Omental fat pad (tissue), 4 donors: ENCODE measurements at places on chromosomes 4 and X. TPM values are rescaled to one million over a fixed set of nuclear protein-coding genes. Genes with fewer than 3 reads are reported as not detected.

DNA sequence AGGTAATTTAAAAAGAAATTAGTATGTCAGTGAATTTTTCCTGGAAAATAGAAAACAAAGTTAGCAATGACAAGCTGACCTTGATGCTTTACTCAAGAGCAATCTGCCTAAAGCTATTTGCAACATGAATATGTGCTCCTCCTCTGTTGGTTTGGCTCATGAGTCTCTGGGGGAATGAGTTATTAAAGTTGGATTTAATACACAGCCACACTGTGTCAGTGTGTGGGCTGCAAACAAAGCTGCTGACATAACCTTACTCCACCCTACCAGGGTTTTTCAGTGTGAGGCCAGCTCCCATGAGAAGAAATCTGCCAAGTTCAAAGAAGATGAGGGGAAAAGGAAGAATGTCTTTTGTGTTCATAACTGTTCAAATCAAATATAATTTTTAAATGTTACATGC lies 280.5 kb downstream of the TLL1 start:
- no peak for DNase-seq

- DNase-seq = no peak
These were observed 28.0 kb downstream of the MFSD8 start for GRCh38 chr4:127936974-127937373.

Gene AKAP14
- not detected for total RNA-seq

DNA sequence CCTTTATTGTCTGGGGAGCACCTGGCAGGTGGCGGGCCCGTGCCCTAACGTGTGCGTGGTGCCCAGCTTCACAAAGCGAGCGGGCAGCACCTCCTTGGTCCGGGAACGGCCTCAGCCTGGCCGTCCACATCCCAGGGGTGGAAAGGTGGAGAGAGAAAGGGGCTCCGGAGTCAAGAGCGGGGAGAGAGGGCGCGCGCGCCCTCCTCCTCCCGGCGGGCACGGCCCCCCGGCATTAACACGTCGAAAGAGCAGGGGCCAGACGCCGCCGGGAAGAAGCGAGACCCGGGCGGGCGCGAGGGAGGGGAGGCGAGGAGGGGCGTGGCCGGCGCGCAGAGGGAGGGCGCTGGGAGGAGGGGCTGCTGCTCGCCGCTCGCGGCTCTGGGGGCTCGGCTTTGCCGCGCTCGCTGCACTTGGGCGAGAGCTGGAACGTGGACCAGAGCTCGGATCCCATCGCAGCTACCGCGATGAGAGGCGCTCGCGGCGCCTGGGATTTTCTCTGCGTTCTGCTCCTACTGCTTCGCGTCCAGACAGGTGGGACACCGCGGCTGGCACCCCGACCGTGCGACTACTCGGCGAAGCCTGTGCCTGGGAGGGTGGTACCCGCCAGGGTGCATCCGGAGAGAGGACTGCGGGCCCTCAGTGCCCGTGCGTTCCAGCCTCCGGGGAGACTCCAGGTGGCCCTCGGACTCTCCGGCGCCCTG lies at the start of gene KIT:
KIT (plus strand) TSS at position 407 of the 701 bp plus-strand sequence; CDS start at position 465, 58 bp downstream.
- no peak for DNase-seq

Gene ANKRD50
- total RNA-seq = 15.6 TPM

DNA sequence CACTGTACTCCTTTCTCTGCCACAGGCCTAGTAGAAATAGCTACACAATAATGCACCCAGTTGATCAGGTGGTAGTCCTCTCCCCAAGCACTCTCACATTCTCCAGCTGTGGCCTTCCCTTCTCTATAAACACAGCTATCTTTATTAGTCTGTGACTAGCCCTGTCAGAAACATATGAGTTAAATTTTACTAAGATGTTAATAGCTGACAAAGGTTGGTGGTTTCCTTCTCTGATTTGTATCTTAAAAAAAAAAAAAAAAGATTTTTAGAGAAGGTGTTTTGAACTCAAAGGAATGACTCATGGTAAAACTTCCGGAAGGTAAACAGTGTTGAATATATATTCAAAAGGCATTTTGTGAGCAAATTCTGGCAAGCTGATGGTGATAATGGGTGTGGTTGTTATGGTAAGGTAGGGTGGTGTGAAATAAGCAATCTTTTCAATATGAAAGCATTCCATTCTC lies 327.4 kb downstream of the PPP3CA start:
- DNase-seq = no peak

DNA sequence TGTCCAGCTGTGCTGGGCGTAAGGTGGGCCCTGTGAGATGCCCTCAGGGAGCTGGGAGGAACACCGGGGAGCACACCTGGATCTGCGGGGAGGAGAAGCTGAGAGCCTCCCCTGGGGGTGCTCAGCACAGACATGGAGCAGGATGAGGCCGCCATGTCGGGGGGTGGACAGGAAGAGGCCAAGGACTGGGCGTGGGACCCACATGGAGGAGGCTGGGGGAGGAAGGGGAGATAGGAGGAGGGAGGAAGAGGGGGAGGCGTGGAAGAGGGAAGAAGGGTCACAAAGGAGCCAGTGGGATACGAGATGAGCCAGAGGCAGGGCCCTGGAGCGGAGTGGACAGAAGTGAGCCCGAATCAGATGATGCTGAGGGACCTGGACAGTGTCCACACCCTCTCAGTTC lies 66.3 kb downstream of the ZFYVE28 start:
- peak; percentile 14 for DNase-seq

DNA sequence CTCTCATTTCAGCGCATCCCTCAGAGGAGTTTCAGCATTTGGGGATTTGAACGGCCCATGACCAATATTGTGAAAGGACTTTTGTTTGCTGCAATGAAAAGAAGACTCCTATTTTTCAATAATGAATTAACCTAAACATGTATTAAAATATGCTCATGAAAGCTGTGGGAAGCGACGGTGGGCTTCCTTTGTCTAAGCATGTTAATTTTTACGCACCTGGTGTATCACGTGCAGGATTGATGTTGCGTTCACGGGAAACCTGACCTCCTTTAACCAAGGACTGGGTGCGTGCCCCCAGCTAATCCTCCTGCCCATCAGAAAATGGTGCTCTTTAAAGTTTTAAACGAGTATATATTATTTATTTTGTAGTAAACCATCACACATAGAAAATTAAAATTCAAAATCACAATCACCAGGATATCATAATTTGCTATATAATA lies 590 bp upstream of the CCDC110 start:
- DNase-seq = no peak

- DNase-seq = no peak
These were observed 195.7 kb upstream of the ANK2 start for GRCh38 chr4:112853662-112854256.

DNA sequence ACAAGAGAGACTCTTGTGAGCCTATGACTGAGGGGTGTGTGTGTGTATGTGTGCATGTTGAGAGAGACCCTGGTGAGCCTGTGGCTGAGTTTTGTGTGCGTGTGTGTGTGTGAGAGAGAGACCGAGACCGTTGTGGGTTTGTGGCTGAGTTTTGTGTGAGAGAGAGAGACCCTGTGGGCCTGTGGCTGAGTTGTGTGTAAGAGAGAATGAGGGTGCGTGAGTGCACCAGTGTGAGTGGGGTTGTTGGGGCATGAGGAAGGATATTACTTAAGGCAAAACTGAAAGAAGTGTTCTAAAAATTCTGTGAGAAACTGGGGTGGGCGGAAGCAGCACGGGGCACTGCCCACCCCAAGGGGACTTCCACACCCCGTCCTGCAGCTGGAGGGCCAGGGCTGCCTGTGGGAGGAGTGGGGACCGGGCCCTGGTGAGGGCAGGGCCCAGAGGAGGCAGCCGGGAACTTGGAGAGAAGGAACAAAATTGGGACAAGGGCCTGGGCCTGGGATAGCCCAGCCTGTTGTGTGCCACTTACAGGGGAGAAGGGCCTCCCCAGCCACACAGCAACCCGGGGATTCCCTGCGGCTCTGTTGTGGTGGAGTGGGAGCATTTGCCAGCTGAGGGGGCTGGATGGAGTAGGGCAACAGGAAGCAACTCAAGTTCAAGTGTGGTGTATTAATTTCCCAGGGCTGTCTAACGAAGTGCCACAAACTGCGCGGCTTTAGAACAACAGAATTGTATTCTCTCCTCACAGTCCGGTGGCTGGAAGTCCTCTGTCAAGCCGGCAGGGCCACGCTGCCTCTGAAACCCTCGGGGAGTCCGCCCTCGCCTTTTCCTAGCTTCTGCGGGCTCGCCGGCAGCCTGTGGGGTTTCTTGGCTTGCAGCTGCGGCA lies 22.1 kb downstream of the TMEM131L start:
- no peak for DNase-seq

- DNase-seq = no peak
These were observed 7.2 kb upstream of the FAM9C start for GRCh38 chrX:13051529-13052172.

Gene ANXA3
- total RNA-seq = 217 TPM

GRCh38 chr4:156128616-156129015 lies 174.9 kb upstream of the CTSO start:
- DNase-seq = no peak

Gene SHOX
- total RNA-seq = not detected

Gene PCDH10
- total RNA-seq = under 0.01 TPM

GRCh38 chr4:30763321-30763727 lies 43.2 kb downstream of the PCDH7 start:
- DNase-seq = no peak

Gene TEX13A
- not detected for total RNA-seq

DNA sequence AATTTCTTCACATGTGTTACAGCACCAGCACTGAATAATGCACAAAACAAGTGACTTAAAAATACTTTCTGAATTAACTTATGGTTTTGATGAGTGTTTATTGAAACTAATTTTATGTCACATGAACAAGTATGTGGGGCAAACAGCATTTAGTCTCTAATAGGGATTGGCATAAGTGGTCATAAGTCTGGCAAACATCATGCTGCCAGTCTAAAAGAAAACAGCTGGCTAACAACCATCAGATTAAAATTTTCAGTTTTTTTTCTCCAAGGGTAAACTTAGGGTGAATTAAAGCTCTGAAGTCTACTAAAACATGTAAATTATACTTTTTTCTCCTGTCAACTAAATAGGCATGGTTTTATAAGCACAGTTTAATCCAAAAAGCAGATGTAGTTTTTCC lies 1014.2 kb downstream of the FAT4 start:
- no peak for DNase-seq

GRCh38 chr4:148216321-148216720 lies 225.9 kb downstream of the NR3C2 start:
- no peak for DNase-seq

Gene ACE2
- total RNA-seq = 76.3 TPM
